A549 treated with dexamethasone at 1 μM for 4 hours (cell line): ENCODE measurements at places on chromosomes 7 and 10. TPM values are rescaled to one million over a fixed set of nuclear protein-coding genes. Genes with fewer than 3 reads are reported as not detected.

Gene TFPI2
- 220 to 251 TPM (median 238 TPM) in 5 replicates for total RNA-seq

Gene RGR
- total RNA-seq: not detected in 5 replicates

Gene ELMO1
- 3.1 to 4.0 TPM (median 3.6 TPM) in 5 replicates for total RNA-seq

Gene TAS2R41
- not detected in 5 replicates for total RNA-seq

Gene OR2AE1
- not detected in 5 replicates for total RNA-seq
